NCI-H2081 treated with DMSO at 0.1 percent for 48 hours (cell line): ENCODE measurements at places on chromosomes 1 and 21.

DNA sequence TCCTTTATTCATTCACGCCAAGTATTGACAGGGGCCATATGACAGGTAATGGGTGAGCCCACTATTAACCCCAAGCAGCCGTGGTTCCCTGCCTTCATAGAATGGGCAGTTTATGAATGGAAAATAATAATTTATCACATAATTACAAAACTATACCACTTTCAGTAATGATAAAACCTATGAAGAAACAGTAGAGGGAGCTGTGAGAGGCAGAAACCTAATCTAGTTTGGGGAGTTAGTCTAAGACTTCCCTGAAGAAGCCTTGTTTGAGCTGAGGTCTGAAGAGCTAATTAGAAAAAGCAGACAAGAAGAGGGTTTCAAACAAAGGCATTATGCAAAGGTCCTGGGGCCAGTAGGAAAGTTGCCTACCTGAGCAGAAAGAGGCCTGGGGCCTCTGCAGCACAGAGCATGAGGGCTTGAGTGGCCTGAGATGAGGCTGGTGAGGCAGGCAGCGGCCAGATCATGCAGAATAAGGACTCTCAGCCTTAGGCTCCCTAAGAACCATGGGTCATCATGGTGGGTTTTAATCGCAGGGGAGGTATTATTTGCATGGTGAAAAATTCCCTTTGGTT, 142.8 kb downstream of the ATG4C start:
- DNase-seq, result no peak

DNA sequence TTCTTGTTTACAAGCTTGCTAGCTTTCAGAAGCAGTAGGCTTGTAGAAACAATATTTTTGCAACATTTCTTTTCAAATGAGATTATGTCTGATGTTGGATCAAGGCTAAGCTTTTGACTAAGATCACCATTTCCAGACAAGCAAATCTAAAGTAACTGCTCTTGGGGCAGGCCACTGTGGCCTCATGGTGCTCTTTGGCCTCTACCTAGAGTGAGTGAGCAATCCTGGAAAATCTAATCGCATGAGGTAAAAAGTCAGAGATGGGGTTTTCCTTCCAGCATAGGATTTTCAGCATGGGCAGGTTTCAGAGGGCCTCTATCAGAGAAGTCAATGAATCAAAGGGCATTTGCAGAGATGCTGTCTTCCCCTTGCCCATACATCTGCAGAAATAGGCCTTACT, 331.9 kb downstream of the OMA1 start:
- no peak for DNase-seq

GRCh38 chr1:31295874-31296485, 608 bp downstream of the SNRNP40 start:
- no peak for DNase-seq

DNA sequence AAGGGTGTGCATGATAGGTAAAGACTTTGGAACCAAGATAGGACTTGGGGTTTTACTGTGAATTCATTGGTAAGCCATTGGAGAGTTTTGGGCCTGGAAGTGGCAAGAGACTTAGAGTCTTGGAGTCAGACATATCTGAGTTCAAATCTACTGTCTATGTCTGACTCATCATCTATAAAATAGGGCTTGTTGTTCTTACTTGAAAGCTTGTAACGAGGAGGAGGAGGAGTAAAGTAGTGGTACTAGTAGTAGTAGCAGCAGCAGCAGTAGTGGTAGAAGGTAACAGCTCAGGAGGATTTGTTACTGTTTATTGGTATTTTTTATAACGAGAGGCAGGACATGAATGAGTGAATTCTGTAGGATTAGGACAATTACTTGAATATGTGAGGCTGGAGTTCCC, 62.7 kb downstream of the CACHD1 start:
- DNase-seq, result no peak

DNA sequence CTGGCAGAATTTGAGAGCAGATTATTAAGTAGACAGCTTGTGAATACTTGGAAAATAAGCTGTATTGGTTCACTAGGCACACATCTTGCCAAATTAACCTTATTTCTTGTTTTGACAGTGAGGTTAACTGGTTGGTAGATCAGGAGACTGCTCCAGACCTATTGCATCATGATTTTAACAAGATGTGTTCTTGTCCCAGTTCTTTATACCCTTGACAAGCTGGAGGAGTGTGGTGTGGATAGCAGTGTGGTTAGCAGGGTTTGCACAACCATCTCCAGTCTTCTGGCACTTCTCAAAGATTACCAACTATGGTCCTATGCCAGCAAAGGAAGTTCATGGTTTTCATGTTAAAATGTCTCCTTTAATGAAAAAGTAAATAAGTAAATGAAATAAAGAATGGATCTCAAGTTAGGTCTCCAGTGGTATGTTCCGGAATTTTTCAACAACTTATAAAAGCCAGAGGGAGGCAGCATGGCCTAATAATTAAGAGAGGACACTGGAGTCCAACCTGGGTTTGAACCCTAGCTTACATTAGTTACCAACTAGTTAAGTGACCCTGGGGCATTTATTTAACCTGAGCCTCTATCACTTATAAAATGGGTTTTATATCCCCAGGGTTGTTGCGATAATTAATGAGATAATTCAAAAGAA, 34.1 kb downstream of the DDX20 start:
- DNase-seq, result no peak

GRCh38 chr1:150161747-150162581, 12.2 kb downstream of the PLEKHO1 start:
- no peak for DNase-seq

DNA sequence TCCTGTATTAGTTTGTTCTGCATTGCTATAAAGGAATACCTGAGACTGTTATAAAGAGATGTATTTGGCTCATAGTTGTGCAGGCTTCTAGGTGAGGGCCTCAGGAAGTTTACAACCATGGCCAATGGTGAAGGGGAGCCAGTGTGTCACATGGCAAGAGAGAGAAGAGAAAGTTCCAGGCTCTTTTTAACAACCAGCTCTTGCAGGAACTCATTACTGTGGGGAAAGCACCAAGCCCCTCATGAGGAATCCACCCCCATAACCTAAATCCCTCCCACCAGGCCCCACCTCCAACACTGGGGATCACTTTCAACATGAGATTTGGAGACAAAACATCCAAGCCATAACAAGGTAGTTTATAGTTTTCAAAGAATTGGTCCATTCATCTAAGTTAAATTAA, 5.0 kb upstream of the MEAF6 start:
- DNase-seq, result no peak

GRCh38 chr1:197065559-197065958, 1.5 kb downstream of the F13B start:
- no peak for DNase-seq

DNA sequence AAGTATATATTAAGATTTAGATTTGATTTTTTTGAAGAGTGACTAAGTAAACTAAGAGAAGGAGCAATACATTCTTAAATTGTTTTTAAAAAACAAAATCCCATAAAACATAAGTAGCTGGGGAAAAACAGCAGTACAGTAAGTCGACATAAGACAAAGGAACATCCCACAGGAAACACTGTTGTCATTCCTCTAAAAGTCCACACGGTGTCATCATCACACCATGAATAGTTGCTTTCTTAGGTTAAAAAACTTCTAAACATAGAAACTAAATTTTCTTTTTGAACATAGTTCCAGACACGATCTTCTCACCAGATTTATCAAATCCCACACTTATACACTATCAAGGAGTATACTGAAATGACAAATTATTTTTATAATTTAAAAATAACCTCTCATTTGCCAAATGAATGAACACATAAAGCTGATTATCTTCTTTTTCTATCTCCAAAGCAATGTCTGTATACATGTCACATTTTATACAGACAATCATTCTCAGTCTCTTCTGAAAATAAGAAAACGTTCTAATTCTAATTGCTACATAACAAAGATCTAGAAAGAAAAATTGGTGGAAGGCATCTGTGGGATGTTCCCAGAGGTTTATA, 15.8 kb downstream of the ODF2L start:
- DNase-seq, result peak; percentile 47

DNA sequence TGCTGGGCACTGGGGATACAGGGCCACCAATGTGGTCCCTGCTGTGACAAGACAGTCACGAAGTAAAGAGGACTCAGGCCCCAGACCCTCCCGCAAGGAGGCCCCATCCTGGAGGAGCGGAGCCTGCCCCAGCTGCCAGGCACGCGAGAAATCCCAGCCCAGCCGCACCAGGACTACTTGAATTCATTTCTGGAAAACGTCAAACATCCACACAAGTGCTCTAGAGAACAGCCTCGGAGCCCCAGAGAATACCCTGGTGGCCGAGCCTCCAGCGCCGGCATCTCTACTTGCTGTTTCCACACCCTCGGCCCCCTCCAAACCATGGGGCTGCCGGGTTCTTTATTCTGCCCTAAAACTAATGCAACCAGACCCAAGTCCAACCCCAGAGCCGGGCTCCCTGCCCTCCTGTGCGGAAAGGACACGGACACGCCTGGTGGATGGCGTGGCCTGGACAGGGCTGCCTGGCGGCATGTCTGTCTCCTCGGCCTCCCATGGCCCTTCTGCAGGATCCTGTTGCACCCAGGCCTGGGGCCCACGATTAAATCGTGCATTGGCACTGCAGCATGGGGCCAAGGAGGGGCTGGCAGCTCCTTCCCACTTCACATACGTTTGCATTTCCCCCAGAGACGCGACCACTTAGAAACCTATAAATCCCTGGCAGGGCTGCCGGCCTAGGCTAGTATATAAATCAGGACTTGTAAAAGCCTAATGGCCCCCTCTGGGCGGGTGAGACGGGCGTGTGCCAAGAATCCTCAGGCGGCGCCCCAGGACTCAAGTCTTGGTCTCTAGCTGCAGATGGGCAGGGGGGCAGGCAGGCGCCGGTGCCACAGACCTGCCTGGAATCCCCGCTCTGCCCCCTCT, 41.2 kb downstream of the DMRTB1 start:
- DNase-seq, result no peak

DNA sequence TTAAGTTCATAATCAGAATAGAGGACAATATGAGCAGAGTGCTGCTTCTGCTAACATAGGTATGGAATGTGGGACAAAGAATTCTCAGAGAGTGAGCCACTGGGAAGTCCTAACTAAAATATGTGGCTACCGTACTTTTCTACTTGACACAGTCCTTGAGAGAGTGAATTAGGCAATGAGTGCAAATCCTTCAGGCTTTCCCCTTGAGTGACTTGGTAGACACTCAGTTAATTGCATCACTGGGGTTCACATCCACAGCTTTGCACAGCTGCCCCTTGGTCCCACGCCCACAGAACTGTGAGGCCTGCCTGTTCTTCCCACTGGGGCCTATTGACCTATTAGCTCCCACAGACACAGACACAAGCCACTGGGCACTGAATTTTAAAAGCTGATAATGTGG, 40.5 kb upstream of the PAXBP1 start:
- DNase-seq, result no peak

- no peak for DNase-seq
Observed at GRCh38 chr1:201311356-201312011, 28.2 kb downstream of the PKP1 start.

DNA sequence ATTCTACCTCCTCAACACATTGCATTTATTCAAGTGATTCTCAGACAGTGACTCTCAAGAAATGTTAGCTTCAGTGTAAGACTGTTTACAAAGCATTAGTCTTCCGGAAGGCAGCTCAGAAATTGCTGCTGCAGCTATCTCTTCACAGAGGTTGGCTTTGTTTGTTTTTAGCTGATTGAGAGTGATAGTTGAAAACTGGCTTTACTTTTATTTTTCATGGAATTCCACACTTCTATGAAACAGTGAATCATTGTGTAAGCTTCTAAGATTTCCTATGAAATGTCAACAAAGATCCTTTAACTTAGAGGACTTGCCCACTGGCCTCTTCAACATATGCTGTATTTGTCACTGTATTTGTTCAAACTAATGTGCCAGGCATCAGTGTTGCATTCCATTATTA, 121.3 kb downstream of the TNNI3K start:
- no peak for DNase-seq

DNA sequence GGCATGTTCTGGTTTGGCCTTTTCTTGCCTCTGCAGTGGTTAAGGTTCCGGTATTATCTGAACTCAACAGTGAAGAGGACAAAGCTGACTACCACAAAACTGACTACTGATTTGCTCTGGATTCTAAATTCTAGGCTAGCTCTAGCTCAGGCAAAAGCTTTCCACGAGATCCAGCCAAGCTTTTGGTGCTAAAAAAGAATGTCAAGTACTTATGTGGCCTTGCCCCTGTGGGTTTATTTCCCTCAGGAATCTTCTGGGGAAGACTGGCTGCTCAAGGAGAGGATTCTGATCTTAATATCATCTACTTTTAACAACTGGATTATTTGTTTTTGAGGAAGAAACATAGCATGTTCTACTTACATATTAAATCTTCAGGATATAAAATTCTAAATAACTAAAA, 26.1 kb upstream of the MTMR11 start:
- DNase-seq, result no peak

GRCh38 chr1:1171546-1172340, 1.9 kb upstream of the TTLL10 start:
- no peak for DNase-seq

- no peak for DNase-seq
Observed at GRCh38 chr1:148315071-148315811, 163.2 kb upstream of the NBPF11 start.

- DNase-seq, result no peak
Observed at GRCh38 chr1:185129708-185130107, 27.0 kb downstream of the TRMT1L start.

DNA sequence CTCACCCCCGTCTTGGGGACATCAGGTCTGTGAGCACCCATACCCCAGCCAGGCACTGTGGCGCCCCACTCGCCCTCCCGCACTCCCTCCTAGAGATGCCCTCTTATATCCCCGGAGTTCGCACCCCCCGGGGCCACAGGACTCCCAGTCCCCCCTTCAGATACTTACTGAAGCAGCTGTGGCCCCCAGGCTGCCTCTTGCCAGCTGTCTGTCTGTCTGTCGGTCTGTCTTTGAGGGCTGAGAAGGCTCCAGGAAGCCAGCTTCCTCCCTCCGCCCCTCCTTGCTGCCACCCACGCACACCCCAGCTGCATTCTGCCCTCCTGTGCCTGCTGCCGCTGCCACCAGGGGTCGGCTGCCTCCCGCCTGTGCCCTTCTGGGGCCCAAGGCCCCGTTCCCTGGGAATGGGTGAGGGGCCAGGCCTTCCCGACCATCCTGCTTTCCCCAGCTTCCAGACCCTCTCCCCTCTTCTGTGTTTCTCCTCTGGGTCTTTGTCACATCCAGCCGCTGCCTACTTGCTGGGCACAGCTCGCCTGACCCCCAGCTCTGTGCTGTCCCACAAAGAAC, at the start of gene PTPN7:
TSS of gene PTPN7 (minus strand) at position 226 of the 564 bp plus-strand sequence. CDS start 1,200 bp downstream, outside the sequence.
- no peak for DNase-seq
